ENCODE measurements at places on chromosomes 16 and 17. TPM values are rescaled to one million over a fixed set of nuclear protein-coding genes. Genes with fewer than 3 reads are reported as not detected.

The HOXB9 gene
- total RNA-seq: not detected

The RNF43 gene
- 0.31 TPM for total RNA-seq

The AATK gene
- 12.5 TPM for total RNA-seq

The KRTAP4-5 gene
- not detected for total RNA-seq

The C16orf89 gene
- total RNA-seq: 1.3 TPM

The CHST4 gene
- total RNA-seq: not detected

The C16orf74 gene
- 1.9 TPM for total RNA-seq

The ASPHD1 gene
- total RNA-seq: 13.1 TPM

The MYO1D gene
- 67.0 TPM for total RNA-seq
